ENCODE measurements at places on chromosomes 5 and 9.

- no peak for DNase-seq
Observed at GRCh38 chr5:17258431-17258830, 41.0 kb downstream of the BASP1 start.

DNA sequence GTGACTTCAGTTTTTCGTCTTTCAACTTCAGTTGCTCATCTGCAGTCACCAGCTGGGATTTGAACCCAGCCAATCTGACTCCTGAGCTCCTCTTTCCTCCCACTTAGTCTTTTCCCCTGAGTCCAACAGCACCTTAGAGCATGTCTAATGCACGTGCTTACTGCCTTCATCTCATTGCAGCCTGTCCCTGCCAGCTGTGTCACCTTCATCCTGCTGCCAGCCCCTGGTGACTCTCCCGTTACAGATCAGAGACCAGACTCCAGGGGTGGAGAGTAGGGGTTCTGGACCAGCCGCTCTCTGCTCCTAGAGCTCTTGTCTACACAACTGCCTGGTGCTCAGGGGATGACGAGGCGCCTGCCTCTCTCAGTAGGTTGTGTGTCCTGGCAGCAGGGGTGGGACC is 132.9 kb upstream of the LMX1B start:
- no peak for DNase-seq

GRCh38 chr5:14306329-14306815 is 163.2 kb downstream of the TRIO start:
- DNase-seq = no peak

DNA sequence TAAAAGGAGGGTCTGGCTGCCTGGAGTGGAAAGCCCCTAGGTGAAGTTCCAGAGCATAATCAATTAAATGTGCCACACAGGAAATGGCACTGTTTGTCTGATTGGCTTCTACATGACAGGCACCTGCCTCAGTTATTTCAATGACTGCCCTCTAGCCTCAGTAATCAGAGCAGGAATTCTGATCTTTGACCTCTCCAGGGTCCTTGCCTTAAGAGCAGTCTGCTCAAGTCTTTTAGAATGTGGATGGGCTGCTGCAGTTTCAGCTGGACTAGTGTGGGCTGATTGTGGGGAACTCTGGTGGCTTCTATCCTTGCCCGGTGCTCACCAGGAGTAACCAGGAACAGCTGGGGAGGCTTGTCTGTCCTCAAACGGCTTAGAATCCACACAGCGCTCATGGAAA is 98.9 kb downstream of the LIX1 start:
- no peak for DNase-seq

GRCh38 chr5:107542428-107542827 is 128.3 kb downstream of the EFNA5 start:
- DNase-seq = no peak

GRCh38 chr5:69158039-69158438 is 8.9 kb upstream of the CCNB1 start:
- no peak for DNase-seq

- DNase-seq = no peak
Observed at GRCh38 chr5:157030692-157031091, 28.2 kb downstream of the HAVCR1 start.

GRCh38 chr9:113461285-113461684 is 2.2 kb upstream of the RGS3 start:
- DNase-seq = no peak

- DNase-seq = no peak
Observed at GRCh38 chr9:78397454-78397853, 100.5 kb downstream of the PSAT1 start.

DNA sequence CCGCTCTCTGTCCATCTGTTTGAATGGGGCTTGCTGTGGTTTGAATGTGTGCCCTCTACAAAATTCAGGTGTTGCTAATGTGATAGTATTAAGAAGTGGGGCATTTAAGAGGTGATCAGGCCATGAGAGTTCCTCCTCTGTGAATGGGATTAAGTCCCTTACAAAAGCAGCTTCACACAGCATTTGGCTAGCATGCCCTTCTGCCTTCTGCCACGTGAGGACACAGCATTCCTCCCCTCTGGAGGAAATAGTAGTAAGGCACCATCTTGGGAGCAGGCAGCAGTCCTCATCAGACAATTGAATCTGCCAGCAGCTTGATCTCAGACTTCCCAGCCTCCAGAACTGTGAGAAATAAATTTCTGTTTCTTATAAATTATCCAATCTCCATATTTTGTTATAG is 540.2 kb downstream of the CSNK1G3 start:
- DNase-seq = no peak

GRCh38 chr9:4933177-4933576 is 51.9 kb upstream of the JAK2 start:
- no peak for DNase-seq

GRCh38 chr9:112203536-112203935 is 28.4 kb upstream of the SUSD1 start:
- DNase-seq = no peak

DNA sequence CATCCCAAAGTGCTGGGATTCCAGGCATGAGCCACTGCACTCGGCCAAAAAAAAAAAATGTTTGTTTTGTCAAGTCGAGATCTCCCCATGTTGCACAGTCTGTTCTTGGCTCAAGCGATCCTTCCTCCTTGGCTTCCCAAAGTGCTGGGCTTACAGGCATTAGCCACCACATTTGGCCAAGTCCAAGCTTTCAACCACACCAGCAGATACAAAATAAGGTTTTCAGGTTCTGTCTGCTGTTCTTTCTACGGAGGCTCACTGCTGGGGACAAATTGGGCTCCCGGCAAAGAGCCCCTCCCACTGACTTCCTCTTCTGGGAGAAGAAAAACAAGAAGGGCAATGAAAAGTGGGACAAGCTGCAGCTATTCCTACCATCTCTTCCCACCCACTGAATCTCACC is 37.6 kb upstream of the GGTA1 start:
- DNase-seq = no peak

DNA sequence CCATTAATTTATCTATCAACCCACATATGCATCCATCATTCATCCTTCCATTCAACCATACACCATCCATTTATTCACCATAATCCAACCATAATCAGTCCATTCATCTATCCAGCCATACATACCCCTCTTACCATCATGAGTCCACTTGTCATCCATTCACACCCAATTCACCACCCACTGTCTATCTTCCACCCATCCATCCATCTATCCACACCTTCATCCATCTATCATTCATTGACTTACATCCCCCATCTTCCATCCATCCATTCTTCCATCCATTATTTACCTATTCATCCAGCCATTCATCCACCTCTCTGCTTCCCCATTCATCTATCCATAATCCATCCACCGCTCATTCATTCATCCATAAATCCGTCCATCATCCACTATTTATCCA is 17.8 kb downstream of the PAEP start:
- no peak for DNase-seq

DNA sequence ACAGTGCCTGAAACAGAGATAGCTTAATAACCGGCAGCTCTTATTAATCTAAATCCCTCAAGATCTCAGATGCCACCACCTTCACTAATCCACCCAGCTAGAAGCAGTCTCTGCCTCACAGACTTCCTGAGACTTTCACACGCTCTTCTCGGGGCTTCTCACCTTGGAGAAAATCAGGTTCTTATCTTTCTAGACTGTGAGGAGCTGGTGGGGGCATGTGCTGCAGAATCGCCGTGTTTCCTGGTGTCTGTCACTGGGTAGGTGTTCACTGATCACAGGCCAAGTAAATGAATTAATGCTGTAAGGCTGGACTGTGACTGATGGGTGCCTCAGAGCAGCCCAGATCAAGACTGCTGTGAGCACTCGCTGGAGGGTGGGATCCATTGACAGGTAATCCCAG is 101.7 kb downstream of the PSD2 start:
- no peak for DNase-seq

DNA sequence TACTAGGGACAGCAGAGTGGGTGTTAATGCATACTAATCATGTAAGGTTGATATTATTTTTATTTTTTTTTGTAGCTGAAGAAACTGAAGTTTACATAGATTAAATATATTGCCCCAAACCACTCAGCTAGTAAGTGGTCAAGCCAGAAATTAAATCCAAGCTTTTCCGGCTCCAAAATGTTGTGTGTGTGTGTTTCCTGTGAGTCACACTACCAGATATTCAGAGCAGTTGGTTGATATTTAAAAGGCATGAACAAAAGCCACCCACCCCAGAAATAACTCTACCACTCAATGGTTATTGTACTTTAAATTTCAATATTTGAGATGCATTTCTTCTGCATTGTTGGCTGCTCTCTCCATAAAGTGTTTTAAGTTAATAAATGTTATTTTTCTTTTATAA is 29.5 kb downstream of the KCNN2 start:
- no peak for DNase-seq

- no peak for DNase-seq
Observed at GRCh38 chr5:56456002-56456401, 222.9 kb upstream of the ANKRD55 start.

DNA sequence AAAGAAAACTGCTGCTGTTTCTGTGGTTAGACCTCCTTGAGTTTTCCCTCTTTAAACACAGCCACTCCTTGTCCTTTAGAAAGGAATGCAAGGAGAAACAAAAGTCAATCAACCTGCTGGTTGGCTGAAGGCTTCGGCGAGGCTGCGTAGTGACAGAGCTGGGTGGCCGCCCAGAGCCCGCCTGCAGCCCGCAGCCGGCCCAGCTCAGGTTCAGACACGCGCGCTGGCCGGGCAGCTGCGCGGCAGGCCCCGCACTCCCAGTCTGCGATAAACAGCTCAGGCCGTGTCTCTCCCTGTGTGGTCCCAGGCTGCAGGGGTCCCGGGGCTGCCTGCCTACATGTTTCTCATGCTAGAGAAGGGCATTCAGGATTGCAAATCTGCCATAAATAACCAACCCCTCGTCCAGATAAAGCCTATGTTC is 115.4 kb downstream of the HSD17B3 start:
- DNase-seq = no peak

DNA sequence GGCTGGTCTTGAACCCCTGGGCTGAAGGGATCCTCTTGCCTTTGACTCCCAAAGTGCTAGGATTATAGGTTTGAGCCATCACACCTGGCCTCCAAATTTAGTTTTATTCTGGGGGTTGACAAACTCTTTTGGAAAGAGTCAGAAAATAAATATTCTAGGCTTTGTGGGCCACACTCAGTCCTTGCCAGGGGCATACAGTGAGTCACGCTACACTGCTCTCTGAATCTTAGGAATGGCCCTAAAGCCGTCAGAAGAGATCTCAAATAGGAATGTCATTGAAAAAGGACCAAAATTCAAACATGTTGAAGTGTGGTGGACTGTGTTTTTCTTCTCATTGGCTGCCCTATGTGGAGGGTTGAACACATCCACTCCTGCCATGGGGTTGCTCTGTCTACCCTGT is 127.7 kb upstream of the BASP1 start:
- no peak for DNase-seq

DNA sequence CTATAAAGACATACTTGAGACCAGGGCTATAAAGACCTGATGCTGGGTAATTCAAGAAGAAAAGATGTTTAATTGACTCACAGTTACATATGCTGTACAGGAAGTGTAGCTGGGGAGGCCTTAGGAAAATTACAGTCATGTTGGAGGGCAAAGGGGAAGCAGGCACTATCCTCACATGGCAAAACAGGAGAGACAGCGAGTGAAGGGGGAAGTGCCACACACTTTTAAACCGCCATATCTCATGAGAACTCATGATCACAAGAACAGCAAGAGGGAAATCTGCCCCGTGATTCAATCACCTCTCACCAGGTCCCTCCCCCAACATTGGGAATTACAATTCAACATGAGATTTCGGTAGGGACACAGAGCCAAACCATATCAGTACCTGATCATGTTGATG is 89.9 kb upstream of the ADAMTSL1 start:
- no peak for DNase-seq

DNA sequence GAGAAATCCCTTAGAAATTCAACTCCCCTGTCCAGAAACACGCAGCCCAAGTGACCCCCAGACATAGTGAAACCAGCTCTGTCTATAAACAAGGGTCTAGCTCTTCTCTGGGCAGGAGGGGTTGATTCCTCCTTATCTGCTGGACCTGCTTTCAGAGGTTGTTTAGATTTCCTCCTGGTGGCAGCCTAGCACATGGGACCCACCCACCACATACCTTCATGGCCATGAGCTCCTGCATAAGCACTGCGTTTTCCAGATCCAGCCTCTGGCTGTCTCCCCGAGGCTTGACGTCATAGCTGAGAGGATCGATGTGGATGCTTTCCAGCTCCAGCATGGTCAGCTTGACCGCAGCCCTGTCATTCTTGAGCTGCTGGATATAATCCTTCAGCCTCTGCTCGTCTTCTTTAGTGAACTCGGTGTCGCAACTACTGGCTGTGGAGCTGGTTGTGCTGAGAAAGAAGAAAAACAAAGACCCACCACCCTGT is 77.0 kb downstream of the DCP2 start:
- no peak for DNase-seq

- DNase-seq = no peak
Observed at GRCh38 chr5:57937501-57938173, 455.0 kb upstream of the ACTBL2 start.

Measured in activated CD4-positive, alpha-beta T cell treated with anti-CD3 and anti-CD28 coated beads for 36 hours (primary cell).